ENCODE measurements at places on chromosomes 2 and 18.

- DNase-seq, result no peak
Measured at GRCh38 chr18:2147476-2148230, 423.7 kb downstream of the METTL4 start.

DNA sequence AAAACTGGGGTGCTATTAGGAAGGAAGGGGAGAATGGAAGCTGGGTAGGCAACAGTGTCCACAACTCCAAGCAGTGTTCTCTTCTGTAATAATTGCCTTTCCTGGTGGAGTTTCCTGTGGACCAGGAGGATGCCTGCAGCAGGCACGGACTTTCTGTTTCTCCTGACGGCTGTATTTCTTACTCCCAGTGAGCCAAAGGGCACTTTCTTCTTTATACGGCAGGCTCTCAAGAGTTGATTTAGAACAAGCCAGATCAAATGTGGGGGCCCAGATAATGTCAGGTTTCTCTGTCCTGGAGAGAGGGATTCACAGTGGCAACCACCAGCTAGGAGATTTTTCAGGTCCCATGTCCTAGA is 13.0 kb upstream of the PROC start:
- no peak for DNase-seq

DNA sequence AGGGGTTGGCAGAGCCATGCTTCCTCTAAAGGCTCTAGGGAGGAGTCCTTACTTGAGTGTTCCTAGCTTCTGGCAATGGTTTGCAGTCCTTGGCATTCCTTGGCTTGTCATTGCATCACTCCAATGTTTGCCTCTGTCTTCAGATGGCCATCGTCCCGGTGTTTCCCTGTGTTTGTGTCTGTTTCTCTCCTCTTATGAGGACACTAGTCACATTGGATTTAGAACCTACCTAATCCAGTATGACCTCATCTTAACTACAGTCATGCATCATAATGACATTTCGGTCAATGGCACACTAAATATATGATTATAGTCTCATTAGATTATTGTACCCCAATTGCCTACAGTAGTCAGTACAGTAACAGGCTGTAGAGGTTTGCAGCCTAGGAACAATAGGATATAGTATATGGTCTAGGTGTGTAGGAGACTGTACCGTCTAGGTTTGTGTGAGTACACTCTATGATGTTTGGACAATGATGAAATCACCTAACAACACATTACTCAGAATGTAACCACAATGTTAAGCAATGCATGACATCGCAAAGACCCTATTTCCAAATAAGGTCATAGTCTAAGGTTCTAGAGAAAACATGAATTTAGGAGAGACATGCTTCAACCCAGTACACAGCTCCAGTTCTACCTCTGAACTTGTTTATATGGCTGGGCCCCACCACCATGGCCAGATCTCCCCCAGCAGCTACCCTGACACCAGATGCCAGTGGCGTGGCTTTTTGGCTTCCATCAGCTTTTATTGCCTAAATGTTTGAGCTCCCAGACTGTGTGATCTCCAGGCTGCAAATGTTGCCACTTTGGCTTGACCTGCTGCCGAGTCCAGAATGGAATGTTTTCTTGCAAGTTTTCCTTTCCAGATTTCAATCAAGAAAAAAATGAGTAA is 22.1 kb downstream of the SRD5A2 start:
- DNase-seq, result no peak

- no peak for DNase-seq
Measured at GRCh38 chr2:11899264-11899818, 152.9 kb downstream of the LPIN1 start.

GRCh38 chr18:54775686-54776085 is 52.6 kb upstream of the RAB27B start:
- DNase-seq, result peak; percentile 55

DNA sequence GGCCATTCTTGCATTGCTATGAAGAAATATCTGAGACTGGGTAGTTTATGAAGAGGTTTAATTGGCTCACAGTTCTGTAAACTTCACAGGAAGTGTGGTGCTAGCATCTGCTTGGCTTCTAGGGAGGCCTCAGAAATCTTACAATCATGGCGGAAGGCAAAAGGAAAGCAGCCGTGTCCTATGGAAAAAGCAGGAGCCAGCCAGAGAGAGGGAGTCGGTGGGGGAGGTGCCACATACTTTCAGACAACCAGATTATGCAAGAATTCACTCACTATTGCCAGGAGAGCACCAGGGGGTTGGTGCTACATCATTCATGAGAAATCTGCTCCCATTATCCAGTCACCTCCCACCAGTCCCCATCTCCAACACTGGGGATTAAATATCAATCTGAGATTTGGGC is 64.1 kb downstream of the CPS1 start:
- no peak for DNase-seq

- DNase-seq, result no peak
Measured at GRCh38 chr18:10289251-10289650, 165.2 kb upstream of the APCDD1 start.

DNA sequence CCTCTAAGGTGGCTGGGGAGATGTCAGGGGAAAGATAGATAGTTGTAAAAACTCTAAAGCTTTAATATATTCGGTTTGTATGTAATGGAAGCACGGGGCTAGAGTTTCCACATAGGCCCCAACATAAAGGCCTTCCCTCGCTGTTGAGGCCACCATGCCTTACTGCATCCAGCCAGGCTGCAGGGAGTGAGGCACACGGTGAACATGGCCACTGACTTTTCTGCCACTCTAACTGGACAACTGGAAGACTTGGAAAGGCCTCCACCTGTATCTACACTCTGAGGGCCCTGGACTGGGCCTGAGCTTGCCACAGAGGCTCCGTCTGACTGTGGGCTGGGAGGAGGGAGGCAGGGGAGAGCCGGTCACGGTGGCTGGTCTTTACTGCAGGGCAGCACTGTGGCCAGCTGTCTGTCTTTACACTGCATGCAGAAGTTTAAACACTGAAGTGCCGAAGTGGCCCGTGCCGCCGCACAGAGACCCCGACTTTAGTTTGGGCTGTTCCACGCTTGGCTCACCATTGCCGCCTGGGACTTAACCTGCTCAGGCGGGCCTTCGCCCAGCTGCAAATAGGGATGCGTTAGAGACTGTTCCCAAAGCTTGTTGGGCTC is 66.7 kb downstream of the EMILIN2 start:
- no peak for DNase-seq

DNA sequence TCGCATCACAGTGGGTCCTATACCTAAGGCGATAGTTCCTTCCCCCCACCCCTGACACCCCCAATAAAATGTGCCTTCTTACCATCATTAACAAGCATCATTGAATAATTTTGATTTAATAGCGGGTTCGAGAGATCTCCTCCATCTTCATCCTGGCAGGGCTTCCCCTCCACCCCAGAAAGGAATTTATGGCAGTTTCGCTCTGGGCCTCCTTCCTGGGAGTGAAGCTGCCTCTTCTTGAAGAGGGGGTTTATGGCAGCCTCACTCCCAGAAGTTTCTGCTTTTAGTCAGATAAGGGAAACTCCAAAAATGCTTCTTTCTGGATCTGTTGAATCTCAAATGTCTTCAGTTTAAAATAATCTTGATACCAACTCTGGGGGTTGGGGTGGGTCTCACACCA is 45.7 kb downstream of the RRM2 start:
- no peak for DNase-seq

DNA sequence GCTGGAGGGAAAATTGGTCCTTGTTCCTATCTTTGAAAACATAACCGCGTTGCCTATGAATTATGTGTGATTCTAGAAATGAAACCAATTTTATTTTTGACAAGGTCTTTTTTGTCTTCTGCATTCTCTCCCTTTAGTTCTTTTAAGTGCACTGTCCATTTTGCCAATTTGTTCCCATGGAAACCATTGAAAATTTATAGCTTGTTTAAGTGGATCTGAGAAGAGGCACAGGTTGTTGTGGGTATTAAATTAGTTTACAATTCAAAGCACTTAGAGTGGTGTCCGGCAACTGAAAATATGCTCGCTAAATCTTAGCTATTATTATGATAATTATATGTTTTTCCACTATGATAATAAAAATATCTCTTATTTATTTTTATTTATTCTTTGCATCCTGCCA is 107.5 kb upstream of the FSHR start:
- no peak for DNase-seq

DNA sequence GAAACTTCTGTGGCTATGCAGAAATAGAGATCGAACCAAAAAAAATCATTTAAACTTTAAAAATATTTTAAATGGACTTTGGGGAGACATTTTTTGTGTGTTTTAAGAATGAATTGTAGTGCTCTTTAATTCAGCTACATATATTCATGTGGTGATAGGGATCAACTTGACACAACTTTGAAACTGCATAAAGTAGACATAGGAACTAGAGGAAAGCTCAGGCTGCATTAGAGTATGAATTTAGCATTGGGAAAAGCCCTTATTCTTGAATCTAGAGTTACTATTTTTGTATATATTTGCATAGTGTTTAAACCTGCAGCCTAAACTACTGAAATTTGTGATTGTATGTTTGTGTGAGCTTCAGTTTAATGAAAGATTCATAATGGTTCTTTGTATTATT is 78.3 kb downstream of the SLC39A10 start:
- no peak for DNase-seq
